ENCODE measurements at places on chromosomes 5 and 9.

DNA sequence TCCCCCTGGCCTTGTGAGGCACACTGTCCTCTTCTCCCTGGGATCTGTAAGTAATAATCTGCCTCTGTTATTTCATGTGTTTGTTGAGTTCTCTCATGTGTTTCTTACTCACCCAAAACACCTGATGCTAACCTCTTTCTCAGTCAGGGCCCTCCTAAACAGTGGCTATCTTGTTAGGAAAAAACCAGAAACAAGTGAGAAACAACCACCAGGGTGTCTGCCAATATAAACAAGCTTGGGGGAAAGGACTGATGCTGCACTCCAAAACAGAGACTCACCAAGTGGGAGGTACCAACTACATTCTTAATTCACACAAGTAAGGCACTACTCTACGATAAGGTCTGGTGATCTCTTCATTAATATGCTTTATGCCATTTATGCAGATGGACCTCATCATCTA lies 564.4 kb downstream of the SEMA5A start:
- no peak for DNase-seq

GRCh38 chr9:105319202-105319813 lies 74.9 kb downstream of the SLC44A1 start:
- DNase-seq: no peak

- no peak for DNase-seq
These were observed 2.1 kb downstream of the TLN1 start for GRCh38 chr9:35729700-35730485.

- DNase-seq: no peak
These were observed 94.0 kb downstream of the PHF2 start for GRCh38 chr9:93670208-93671019.

Data from activated CD4-positive, CD25-positive, alpha-beta regulatory T cell treated with anti-CD3 and anti-CD28 coated beads, Interleukin-2, amount 50 U/mL, for 16 hours (primary cell).